ENCODE measurements at places on chromosomes 5 and 9. TPM values are rescaled to one million over a fixed set of nuclear protein-coding genes. Genes with fewer than 3 reads are reported as not detected.

- DNase-seq, result no peak
Measured at GRCh38 chr5:68214482-68215207, 911 bp upstream of the PIK3R1 start.

DNA sequence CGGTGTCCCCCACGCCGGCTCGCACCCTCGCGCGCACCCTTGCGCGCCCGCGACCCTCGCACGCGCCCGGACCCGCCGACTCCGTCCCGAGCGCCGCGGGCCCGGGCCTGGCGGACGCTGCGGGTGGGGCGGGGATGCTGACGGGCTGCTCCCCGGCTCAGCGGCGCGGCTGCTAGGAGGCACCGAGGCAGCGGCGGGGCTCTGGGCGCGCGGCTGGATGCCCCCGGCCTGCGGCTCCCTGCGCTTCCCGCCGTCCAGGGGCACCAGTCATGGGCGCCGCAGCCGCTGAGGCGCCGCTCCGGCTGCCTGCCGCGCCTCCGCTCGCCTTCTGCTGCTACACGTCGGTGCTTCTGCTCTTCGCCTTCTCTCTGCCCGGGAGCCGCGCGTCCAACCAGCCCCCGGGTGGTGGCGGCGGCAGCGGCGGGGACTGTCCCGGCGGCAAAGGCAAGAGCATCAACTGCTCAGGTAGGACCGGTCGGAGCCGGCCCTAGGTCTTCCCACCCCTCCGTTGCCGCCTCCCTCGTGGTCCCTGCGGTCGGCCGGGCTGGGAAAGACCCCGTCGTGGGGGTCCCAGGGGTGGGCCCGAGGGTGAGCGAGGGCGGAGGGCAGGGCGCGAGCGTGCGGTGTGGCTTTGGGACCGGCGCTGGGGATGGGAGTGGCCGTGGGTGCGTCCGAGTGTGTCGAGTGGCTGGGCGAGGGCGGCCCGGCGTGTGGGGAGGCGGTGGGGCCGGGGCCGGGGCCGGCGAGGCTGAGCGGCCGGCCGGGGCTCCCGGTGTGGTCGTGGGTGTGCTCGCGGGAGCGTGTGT lies 530 bp downstream of the TMEFF1 start:
- no peak for DNase-seq

- DNase-seq, result no peak
Measured at GRCh38 chr9:138007566-138007917, 130.0 kb downstream of the CACNA1B start.

DNA sequence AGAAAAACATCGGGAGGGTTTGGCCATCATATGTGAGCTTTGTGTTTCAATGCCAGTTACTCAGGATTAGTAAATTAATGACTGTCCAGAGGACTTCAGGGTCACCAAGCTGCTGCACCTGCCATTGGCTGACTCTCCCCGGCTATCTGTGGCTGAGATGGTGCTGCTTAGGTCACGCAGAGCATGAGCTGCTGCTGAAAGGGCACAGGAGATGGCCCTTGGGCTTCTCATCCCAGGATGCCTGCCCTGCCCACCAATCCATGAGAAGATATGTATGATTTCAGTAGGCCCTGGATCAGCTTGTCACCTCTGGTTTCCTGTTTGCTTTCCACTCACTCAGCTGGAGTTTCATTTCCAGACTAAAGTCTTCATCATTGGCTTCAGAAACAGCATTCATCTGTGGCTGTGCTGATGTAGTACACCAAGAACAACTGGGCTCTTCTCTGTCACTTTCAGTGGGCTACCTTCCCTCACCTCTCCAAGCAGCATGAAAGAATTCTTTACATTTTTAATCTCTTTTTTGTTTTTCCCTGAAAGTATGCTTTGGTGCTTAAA lies 2.4 kb upstream of the CATSPER3 start:
- no peak for DNase-seq

DNA sequence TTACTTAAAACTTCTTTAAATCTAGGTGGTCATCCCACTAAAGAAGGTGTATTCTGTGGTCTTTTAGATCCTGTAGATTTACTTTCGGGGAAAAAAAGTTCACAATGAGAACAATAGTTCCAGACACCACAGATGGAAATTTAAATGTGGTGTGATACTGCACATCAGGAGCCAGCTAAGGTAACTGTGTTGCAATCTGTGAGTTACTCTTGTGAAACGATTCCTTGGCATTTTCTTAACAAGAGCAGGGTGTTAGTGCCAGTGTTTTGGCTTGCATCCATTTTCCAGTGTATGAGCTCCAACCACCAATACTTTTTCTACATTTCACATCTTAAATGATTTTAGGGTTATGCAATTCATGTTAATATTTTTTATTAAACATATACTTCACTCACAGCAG lies 674.5 kb downstream of the CETN3 start:
- no peak for DNase-seq

DNA sequence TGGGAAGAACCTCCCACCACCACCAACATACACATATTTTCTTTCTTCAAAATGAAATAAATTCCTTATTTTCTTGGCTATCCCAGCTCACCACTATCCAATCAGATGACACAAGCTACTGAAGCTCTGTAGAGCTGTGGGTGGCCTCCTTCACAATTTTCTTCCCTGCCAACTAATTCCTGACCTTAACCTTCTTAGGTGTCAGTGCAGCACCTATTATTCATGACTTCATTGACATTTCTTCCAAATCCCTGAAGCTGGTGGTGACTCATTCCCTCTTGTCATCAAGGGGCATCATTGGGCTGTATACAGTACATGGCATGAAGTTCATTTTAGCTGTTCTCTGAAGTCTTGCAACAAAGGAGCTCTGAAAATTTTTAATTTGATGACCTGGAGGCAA lies 42.0 kb upstream of the ADRA1B start:
- no peak for DNase-seq

The STARD4 gene
- total RNA-seq, result 10.7 TPM

All from mesenteric fat pad (tissue), 1 donor.